ENCODE measurements at places on chromosomes 1 and 21.

DNA sequence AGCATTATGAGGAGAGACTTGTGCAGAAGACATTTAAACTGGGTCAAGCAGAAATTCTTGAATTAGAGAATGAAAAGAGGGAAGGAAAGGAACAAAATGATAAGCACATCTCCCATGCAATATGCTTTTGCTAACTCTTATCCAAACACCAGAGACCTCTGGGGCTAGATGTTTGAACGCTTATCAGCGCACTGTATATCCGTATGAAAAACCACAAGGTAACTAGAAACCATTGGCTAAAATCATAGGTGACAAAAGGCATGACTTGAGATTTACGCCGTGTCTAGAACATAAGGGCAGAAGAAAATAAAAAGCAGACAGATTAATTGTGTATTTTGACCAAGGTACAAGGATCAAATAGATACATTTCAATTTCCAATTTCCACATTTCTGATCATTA, 38.0 kb upstream of the TIAM1 start:
- no peak for DNase-seq

GRCh38 chr1:980602-981395, 1.1 kb downstream of the PERM1 start:
- DNase-seq = no peak

- no peak for DNase-seq
Measured at GRCh38 chr1:3931007-3931912, 31.2 kb upstream of the C1orf174 start.

DNA sequence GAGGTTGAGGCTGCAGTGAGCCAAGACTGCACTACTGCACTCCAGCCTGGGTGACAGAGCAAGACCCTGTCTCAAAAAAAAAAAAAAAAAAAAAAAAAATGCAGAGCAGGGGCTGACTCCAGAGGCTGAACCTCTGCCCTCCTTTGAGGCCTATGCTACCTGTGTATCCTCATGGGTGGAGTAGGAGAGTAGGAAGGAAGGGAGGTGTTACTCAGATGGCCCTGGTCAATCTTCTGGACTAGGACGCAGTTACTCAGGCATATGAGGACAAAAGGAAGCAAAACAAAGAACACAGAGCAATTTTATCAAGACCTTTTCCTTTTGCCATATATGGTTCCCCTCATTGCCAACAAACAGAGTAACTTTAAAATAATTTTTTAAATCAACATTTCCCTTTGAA, 35.2 kb downstream of the TGFBR3 start:
- DNase-seq = no peak

GRCh38 chr1:42336978-42337377, 1.9 kb upstream of the FOXJ3 start:
- no peak for DNase-seq

GRCh38 chr1:226675715-226676357, 63.2 kb downstream of the ITPKB start:
- DNase-seq = peak; percentile 17

DNA sequence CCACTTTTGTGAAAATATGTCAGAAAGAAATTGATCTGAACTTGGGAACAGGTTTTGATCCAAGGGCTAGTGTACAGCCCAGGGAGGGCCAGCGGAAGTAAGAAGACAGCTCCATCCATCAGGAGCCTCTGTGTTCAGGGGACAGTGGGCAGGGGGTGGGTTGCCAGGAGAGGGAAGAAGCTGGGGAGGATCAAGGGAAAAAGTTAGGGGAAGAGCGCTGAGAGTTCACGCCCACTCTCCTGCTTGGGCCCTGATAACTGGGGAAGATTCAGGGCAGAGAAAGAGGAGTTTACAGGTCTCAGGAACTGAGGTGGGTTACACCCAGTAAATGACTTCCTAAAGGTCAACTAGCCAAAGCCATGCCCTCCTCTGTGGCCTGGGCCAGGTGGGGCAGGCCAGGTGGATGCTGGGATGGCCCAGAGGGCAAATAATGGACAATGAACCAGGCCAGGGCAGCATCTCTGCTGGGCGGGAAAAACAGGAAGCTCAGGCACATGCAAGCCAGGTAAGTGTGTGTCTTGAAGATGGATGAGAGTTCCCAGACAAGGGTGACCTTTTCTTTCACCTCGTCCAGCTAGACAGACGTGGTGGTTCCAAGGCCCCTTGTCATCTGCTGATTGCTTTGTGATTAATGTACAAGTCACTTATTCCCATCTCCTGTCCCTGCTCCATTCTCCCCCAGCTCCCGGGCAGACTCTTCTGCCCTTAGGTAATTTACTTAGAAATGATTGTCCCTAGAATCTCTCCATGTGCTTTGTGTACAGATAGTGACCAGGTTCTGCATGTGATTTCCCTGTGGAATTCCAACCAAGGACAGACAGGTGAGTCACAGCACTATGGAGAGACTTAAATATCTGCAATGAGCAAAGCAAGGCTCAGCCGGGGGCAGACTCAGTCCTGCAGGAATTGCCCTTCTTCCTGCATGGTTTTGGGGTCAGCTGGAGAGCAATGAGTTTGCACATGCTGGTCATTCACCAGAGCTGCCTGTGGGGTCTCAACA, 57.0 kb downstream of the MDM4 start:
- DNase-seq = no peak

GRCh38 chr1:234681990-234682389, 72.0 kb upstream of the IRF2BP2 start:
- DNase-seq = no peak

- no peak for DNase-seq
Measured at GRCh38 chr1:46403916-46404315, 9.8 kb downstream of the FAAH start.

DNA sequence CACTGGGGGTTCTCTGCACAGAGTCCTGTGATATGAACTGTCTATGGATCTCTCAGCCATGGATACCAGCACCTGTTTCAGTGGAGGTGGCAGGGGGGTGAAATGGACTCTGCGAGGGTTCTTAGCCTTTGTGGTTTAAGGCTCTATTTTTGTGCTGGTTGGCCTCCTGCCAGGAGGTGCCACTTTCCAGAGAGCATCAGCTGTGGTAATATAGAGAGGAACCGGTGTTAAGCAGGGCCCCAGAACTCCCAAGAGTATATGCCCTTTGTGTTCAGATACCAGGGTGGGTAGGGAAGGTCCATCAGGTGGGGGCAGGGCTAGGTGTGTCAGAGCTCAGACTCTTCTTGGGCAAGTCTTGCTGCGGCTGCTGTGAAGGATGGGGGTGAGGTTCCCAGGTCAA, 330.0 kb upstream of the PLD5 start:
- no peak for DNase-seq

- DNase-seq = no peak
Measured at GRCh38 chr1:57424231-57425027, 569 bp upstream of the DAB1 start.

Data from stimulated activated naive CD4-positive, alpha-beta T cell treated with Interleukin-2 at 50 U/mL for 16 hours (primary cell).